Tibial nerve (tissue), 4 donors: ENCODE measurements at places on chromosomes 2 and 18.

- no peak for DNase-seq
Observed at GRCh38 chr2:88265352-88266303, 95.5 kb downstream of the THNSL2 start.

DNA sequence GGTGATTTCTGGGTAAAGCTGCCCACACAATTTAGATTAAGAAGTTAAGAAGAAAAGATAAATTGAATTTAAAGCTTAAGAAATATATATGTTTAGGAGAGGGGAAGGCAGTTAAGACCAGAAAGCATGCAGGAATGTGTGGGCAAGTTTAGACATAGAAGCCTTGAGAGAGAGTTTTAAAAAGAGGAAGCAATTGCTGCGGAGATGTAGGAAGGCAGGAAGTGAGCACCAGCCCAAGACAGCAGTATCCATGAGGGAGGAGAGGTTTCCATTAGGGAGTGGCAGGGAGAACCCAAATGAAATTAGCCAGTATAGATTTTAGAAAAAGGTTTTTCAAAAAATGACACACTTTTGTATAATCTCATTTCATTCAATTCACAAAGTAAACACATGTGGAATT lies 24.3 kb downstream of the DSC2 start:
- DNase-seq: no peak

DNA sequence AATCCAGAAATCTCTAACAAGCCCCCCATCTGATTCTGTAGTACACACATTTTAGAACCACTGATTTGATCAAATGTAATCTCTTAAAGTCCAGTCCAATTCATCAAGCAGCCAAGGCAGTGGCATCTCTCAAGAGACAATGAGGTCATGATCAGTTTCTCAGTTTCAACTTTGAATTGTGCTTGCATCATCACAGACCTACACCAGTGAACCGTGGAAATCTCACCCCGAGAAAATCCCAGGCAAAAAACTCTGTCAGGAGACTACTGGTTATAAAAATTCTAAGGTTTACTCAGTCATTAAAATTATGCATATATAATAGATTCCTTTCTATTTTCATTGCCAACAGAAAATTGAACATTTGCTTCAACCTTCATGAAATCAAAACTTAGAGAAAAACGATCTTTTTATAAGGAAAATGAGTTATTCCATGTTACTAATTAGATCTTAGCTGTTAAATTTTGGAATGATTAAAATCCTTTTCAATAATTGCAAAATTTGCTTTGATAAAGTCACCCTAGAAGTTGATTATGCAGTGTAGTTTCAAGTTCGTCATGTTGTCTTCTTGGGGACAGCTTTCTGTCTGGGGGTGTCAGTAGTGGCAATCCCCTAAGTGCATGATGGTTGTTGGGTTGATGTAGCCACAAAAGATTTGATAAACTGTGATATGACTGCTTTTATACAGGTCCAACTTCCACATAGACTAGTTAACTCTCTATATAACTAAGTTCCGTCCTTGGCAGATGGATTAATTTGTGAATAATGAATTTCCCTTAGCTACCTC lies 235.0 kb downstream of the CAMKMT start:
- no peak for DNase-seq

GRCh38 chr2:102258025-102258385 lies 53.4 kb upstream of the IL1RL1 start:
- no peak for DNase-seq

DNA sequence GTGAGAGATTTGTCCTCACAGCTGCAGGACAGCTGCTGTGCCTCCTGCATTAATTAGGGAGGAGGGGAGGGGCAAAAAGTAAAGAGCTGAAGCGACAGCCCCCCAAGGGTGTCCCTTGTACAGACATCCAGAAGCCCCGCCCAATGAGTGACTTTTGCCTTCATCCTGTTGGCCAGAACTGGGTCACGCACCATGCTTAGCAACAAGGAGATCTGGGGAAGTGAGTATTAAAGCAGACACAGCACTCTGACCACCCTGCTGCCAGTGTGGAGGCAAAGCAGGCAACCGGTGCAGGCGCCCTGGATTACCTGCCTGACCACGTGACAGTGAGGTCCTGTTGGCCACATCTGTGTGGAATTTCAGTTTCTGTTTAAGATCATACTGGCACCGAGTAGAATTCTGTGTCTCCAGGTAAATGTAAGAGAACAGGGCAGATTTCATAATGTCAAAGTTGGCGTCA lies 21.5 kb upstream of the BIN1 start:
- DNase-seq: no peak

- no peak for DNase-seq
Observed at GRCh38 chr18:71899707-71900472, 644.3 kb downstream of the CBLN2 start.

DNA sequence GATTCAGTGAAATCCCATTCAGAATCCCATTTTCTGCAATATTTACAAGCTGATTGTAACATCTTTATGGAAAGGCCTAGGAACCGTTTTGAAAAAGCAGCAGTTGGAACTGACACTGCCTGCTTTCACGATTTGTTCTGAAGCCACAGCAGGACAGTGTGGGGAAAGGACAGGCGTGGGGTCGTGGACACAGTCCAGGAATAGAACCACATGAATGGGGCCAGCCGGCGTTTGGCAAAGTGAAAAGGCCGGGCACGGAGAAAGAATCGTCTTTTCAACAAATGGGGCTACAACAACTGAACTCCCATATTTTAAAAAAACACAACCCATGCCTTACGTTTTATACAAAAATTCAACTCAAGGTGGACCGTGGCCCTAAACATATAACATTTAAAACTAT lies 69.8 kb downstream of the SLC66A2 start:
- no peak for DNase-seq

DNA sequence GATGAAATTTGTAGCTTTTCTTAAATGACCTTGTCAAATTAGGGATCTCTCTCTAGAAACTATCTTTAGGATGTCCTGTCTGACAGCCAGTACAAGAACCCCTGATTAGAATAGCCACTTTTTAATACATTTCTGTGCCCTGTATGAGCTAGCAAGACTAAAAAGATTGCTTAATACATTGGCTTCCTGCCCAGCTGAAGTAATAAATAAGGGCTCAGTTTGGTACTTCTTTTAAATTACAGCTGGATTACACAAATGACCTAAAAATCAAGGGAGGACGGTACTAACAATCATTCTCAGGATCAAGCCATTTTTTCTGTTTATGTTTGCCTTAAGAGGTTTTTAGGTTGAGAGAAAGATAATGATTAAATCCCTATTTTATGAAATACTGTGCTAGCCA lies 11.6 kb upstream of the OLA1 start:
- DNase-seq: peak; percentile 40

GRCh38 chr2:112004253-112004645 lies 50.8 kb upstream of the TMEM87B start:
- DNase-seq: peak; percentile 17

GRCh38 chr2:207138627-207139297 lies 27.0 kb downstream of the KLF7 start:
- DNase-seq: no peak

GRCh38 chr2:36663851-36664695 lies 32.4 kb upstream of the VIT start:
- DNase-seq: peak; percentile 48

DNA sequence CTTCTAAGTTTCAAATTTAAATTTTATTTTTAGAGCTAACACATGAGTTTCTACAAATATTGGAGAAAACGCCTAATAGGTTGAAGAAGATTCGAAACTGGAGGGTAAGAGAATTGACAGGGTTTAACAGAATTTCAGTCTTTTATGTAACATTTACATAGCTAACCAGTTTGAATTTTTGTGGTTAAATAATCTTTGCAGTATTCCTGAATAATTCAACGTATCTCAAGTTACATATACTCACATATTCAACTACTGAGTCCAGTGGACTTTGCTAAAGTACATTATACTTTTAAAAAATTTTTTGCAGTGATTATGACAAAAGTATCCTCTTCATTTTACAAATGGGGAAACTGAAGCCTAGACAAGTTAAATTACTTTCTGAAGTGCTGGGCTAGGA lies 34.0 kb downstream of the CCNT2 start:
- no peak for DNase-seq

- DNase-seq: no peak
Observed at GRCh38 chr2:207937823-207938222, 87.5 kb downstream of the PLEKHM3 start.

DNA sequence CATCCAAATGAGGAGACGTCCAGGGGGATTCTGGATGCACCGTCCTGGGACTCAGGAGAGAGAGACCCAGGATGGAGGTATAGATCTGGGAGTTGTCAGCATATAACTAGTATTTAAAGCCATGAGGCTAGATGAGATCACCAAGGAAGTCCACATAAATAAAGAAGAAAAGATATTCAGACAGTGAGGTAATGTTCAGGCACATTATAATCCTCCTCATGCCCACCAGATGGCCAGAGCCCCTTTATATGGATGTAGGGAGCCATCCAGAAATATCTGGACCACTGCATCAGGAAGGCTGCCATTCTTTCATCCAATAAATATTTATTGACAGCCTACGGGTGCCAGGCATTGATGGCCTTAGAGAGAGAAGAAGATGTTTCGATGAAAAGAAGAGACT lies 21.2 kb upstream of the NCKAP5 start:
- no peak for DNase-seq

- no peak for DNase-seq
Observed at GRCh38 chr2:26709323-26710110, 17.0 kb downstream of the KCNK3 start.

DNA sequence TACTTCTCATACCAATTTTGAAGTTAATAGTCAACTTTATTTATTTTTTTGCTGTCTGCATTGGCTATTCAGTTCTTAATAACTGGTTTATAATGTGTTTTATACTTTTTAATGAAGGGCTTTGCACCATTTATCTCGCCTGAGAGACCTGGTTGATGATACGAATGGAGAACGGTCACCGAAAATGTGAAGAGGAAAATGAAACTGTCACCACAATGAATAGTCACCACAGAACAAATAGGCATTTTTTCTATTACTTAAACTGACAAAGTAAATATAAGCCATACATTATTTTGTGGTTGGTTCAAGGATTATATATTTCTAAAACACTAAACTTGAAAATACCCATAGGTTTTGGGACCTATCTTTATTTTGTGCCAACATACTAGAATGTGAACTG lies 20.4 kb downstream of the C18orf54 start:
- DNase-seq: no peak

GRCh38 chr2:62313449-62314227 lies 117.7 kb downstream of the B3GNT2 start:
- no peak for DNase-seq
